ENCODE measurements at places on chromosomes 4 and X.

GRCh38 chrX:418927-419729, 32.4 kb upstream of the PPP2R3B start:
- no peak for DNase-seq

GRCh38 chr4:16706251-16706650, 192.2 kb downstream of the LDB2 start:
- DNase-seq, result no peak

DNA sequence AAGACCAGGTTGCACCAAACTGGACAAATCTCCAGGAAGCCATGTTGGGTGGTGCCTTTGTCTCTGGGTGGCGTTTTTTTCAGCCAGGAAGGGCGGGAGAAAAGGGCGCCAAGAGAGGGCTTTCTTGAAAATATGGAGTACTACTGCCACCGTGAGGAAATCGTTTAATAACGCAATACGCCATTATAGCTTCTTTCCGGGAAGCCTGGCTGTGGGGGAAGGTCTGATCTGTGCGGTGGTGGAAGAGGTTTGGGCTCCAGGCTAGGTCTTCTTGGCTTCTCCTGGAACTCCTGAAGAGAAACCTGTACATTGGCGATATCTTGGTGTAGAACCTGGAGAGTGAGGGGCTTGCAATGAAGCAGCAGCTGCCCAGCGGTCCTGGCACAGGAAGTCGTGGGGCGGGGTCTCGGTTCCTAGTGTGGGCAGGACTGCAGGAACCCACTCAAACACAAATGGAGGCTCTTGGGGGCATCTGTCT, 202.7 kb downstream of the OR13H1 start:
- DNase-seq, result no peak

DNA sequence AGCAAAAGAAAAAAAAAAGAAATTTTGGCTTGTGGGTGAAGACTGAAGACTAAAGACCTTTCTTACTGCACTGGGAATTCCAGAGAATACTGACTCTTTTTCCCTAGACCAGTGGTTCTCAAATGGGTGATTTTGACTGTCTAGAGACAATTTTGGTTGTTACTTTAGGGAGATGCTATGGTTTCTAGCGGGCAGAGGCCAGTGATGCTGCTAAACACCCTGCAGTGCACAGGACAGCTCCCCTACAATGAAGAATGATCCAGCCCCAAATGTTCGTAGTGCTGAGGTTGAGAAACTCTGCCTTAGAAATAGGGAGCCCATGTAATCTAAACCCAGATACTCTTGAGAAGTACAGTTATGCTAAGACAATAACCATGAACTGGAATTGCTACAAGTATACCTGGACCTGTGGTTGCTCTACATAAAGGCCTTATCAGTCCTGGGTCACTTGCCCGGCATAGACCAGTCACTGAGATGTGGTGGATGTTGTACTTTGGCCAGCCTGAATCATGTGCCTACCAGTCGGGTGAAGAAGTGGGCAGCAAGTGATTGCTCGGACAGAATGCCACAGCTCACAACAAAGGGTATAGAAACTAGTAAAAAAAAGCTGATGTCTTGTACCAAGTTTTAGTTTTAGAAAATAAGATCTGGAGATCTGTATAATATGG, 16.0 kb downstream of the ARHGAP10 start:
- DNase-seq, result no peak

DNA sequence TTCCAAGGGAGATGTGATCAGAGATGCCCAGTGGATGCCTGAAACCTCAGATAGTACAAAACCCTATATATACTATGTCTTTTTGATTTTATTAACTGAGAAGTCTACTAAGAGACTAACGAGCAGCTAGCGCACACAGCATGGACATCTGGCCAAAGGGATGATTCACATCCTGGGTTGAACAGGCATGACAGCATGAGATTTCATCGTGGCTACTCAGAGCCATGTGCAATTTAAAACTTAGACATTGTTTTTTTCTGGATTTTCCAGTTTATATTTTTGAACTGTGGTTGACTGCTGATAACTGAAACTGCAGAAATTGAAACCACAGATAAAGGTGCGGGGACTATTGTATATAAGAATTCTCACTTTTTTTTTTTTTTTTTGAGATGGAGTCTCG, 2252.9 kb upstream of the AGA start:
- DNase-seq, result no peak

All from NCI-H1436 treated with DMSO at 0.1 percent for 48 hours (cell line).